ENCODE measurements at places on chromosomes 3 and 15.

DNA sequence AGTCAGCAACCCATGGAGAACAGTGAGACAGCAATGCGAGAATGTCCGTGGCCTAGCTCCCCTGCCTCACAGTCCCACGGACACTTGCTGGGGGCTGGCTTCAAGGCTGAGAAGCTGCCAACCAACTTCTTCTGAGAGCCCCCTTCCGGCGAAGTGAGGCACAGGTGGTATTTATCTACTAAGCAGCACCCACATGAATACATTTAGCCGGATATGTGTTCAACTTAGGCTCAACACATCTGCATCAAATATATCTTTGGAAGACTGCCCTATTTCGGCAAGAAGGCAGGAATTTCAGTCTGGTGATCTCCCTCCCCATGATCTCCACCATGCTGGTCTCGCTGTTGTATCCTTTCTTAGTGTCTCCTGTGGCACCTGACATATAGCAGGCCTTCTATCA, 340.9 kb upstream of the NR2E3 start:
- DNase-seq, result no peak

- no peak for DNase-seq
Measured at GRCh38 chr3:100992231-100993012, 799 bp downstream of the ABI3BP start.

DNA sequence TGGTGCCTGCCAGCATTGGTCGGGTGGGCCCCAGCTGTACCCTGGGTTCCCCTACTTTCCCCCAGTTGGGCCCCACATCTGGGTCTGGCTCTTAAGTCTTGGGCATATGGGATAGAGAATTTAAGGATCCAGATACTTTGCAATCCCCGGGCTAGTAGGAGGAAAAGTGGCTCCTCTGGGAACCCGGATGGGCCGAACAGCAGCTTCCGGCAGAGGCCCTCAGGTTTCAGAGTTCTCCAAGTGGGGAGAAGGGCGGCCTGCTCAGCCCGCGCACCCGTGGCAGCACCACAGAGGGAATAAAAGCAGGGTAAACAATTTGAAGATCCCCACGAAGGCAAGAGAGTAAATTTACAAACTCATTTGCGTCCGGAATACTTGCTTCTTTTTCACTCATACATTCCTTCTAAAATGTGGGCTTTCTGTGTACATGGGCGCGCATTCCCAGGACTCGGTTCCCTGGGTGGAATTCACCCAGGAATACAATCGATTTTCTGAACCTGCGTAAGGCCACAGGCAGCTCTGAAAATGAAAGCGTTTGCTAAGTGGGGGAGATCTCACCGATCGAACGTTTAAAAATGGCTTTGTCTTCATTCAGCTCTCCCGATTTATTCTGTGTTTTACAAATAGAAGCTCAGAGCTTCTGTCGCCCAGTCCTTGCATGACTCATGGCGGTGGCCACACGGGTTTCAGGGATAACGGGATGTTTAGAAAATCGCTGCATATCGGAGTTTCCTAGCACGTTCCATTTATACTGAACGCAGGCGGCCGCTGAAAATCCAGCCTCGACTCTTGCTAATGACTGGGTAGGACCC, 74.0 kb upstream of the POLG start:
- DNase-seq, result no peak

DNA sequence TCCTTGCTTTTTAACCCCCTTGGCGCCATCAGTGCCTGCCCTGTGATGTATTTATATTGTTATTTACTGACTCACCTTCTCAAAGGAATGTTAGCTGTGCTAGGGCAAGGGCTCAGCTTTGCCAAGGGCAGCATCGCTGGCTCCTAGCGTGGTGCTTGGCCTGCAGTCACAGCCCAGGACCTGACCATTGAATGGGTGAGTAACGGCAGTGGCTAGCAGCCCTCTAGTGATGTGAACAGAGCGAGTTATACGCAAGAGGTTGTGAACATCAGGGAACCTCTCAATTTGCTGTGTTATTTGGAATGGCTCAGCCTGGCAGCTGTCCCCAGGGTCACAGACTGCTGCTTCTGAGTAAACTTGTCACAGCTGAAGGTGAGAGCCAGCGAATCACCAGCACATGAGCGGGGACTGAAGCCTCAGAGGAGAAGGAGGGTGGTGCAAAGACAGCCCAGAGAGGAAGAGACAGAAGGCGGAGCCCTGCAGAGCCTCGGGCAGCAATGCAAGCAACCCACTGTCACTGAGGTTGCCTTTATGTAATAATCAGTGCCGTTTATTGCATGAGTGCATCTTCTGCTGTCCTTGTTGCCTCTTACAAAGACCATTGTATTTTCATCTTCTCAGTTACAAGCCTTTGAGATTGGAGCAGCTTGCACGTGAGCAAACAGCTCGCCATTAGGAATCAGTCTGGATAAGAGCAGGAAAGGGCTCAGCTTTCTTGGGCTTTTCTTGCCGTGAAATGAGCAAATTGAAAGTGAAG, 158.3 kb downstream of the SLCO3A1 start:
- peak; percentile 33 for DNase-seq

DNA sequence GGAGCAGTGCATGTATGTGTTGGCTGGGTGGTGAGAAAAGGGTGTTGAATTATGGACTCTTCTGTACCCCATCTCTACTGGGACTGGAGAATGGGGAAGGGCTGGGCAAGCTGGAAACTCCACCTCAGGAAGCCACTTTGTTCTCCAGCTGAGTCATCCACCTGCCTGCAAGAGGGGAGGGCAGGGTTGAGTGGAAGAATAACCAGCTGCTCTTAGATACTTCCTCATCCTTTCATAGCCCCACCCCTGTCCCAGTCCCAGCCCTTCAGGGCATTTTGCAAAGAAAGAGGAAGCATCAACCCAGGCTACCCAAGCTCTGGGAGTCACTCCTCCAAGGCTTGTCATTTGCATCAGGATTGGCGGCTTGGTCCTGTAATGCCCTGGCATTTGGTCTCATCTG, 33.1 kb downstream of the RAB11A start:
- no peak for DNase-seq

DNA sequence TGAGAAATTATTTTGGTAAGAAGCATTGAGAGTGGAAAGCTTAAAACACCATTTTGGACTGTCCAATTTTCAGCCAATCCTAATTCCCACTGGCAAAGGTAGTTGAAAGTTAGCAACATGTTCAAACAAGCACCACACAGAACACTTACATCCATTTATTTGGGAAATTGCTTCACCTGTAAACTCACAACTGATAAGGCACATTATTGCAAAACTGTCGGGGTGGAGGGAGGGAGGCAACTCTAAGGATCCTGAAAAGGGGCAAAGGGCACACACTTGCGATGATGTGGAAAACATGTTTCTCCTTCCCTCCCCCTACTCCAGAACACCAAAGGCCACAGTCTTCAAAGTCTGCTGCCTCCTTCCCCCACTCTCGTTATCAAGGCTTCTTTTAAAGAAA, 9.4 kb downstream of the TMEM41A start:
- no peak for DNase-seq

GRCh38 chr3:45644063-45644790, 45.0 kb upstream of the SACM1L start:
- no peak for DNase-seq

GRCh38 chr3:170560296-170560695, 25.6 kb downstream of the SLC7A14 start:
- DNase-seq, result no peak

DNA sequence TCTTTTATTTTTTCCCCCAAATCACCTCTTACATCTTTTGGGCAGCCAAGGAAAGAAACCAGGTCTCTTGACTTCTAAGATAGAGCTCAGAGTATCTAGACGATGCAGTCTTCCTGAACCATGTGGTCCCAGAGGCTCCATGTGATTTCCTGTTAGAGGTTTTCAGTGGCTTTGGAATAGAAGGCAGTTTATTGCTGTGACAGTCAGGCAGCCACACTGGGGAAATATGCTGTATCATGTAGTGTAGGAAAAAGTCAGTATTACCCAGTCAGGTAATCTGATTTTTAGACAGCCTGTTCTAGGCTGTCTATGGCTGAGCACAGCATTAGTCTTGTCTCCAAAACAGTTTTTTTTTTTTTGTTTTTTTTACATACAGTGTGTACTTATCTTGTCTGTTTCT, 294.3 kb downstream of the THSD4 start:
- no peak for DNase-seq

DNA sequence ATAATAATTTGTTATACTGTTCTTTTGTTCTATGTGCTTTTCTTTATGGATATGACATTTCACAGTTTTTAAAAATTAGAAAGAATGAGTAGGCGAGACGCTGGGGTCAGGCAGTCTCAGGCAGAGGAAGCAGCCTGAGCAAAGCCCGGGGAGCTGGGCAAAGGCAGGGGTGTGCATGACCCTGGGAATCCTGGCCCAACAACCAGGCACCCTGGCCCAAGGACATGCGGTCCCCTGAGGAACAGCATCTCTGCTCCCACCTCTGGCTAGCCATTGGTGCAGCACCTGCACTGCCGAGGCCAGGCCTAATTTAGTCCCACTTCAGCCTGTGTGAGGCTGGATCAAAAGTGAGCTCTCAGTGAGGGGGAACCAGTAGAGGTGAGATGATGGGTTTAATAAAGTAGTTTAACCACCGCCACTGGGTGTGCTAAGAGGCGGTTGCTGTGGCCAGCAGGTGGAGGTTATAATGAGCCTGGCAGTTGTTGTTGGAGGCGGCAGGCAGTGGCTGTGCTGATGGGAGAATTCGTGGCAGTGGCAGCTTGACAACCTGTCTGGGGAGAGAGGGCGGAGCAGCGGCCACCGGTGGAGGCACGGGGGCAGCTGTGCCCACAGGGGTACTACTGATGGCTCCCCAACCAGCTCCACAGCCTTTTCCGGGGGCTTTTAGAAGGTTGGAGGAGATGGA, 41.5 kb downstream of the PRKCD start:
- no peak for DNase-seq

DNA sequence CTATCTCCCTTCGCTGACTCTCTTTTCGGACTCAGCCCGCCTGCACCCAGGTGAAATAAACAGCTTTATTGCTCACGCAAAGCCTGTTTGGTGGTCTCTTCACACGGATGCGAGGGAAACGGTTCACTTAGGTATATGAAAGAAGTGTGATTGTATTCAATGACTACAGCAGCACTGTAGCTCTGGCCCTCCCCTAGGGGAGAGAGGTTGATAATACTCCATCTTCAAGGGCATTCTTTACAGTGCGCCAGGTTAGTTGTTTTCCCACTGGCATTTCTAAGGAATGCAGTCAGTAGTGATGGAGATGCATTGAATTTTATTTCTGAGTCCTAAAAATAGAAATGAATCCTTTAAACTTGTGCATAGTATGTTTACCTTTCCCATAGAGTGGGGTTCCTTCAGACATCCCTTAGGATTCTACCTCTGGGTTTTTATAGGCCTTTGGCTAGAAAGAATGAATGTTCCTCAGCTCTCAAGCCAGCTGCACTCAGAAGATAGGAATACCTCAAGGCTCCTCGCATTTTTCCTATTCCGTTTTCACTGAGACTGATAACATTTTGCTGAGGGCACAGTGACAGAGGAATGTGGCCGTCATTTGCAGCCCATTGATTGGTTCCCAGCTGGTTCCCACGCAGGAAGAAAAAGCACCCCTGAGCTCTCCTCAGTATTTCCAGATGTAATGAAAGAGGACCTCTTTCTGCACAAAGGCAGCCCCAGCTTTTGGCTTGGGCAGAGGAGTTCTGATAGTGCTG, 131.8 kb upstream of the C2CD4B start:
- DNase-seq, result no peak

GRCh38 chr3:69197922-69198530, 75.6 kb upstream of the LMOD3 start:
- peak; percentile 63 for DNase-seq

DNA sequence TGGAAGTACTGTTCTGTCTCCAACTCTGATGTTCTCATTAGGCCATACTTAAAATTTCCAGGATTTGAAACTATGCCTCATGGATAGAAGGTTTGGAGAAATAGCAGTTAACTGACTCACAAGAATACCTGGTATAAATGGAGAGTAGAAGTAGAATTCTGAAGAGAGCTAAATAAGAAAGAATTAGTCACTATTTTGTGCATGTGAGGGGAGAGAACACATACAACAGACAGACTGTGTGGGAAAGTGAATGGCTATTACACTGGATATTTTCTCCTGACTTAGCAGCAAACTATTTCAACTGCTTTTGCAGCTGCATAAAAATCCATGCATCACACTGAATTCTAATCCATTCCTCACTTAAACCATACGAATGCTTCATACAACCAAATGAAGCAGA, 71.3 kb downstream of the C3orf70 start:
- no peak for DNase-seq

- DNase-seq, result no peak
Measured at GRCh38 chr15:70319466-70319865, 221.7 kb upstream of the TLE3 start.

GRCh38 chr3:76099956-76100355, 314.6 kb upstream of the ZNF717 start:
- DNase-seq, result no peak

- DNase-seq, result no peak
Measured at GRCh38 chr3:77943598-77943997, 903.7 kb downstream of the ROBO2 start.

DNA sequence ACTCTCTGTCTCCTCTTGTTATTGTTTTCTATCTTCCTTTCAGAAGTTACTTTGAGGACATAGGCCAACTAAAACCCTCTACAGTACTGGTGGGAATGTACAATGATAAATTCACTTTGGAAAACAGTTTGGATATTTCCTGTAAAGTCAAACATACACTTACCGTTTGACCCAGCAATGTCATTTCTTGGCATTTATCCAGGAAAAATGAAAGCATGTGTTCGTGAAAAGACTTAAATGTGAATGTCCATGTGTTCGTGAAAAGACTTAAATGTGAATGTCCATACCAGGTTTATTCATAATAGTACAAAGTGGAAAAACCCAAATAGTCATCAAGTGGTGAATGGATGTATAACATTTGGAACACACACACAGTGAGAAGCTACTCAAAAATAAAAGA, 361.5 kb upstream of the DPH6 start:
- no peak for DNase-seq

DNA sequence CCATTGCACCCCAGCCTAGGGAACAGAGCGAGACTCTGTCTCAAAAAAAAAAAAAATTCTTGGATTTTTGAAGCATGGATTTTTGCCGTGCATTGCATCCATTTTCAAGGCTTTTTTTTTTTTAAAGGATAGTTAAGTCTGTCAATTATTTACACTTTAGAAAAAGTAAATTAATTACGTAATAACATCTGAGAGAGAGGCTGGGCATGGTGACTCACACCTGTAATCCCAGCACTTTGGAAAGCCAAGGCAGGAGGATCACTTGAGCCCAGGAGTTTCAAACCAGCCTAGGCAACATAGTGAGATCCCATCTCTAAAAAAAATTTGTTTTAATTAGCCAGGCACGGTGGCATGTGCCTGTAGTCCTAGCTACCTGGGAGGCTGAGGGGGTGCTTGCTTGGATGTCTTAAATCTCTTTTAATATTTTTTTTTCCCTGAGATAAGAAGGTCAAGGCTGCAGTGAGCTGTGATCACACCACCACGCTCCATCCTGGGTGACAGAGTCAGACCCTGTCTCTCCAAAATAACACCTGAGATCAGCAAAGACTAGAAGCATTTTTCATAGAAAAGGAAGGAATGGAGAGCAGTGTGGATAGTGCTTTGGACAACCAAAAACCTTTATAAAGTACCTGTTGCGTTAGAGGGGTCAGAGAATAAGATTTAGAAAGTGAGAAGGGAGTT, 6.8 kb upstream of the SENP7 start:
- no peak for DNase-seq

GRCh38 chr15:71705151-71705550, 105.2 kb upstream of the NR2E3 start:
- DNase-seq, result no peak
